ENCODE measurements at places on chromosomes 12 and 14.

DNA sequence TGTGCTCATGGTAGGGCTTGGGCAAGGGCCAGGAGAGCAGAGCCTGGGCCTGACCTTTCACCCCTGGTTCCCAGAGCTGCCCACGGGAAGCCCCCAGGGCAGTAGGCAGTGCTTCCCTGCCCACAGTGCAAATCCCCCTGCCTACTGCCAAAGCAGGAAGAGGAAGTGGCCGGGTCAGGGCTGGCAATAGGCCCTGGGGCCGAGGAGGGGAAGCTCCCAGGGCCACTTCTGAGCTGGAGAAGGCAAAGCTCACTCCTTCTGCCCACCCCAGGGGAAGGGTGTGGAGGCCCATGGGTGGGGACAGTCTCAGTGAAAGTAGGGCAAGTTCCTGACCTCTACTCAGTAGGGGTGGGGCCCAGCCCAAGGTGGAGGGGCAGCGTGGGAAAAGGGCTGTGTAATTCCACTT, 5.4 kb upstream of the NR4A1 start:
- no peak for DNase-seq

DNA sequence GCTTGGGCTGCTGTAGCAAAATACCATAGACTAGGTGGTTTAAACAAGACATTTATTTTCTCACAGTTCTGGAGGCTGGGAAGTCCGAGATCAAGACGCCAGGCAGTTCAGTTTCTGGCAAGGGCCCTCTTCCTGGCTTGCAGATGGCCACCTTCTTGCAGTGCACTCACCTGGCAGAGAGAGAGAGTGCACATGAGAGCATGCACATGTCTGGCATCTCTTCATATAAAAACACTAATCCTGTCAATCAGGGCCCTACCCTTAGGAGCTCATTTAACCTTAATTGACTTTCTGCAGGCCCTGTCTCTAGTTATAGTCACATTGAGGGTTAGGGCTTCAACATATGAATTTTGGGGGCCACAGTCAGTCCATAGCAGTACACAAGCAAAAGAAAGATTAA, 12.4 kb upstream of the EVL start:
- DNase-seq: no peak

DNA sequence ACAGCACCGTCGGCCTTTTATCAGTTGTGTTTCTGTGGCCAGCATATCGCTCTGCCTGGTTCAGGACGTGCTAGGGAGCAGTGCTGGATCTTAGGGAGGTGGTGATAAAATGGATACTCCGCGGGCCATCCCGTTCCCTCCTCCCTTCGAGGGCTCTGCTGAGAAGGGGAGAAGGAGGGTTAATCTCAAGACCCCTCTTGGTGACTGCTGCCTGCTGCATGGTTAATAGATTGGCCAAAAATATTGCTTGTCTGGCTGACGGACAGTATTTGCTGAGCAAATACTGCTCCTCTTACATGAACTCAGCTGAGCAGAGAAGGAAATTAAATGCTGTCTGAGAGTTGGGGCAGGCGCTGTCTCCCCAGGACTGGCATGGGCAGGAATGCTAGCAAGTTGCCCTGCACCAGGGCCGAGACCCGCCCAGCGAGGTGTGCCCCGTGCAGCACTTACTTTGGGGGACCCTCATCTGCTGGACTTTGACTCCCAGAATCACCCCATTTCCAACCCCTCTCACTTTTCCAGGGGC, 1.2 kb downstream of the FBRSL1 start:
- no peak for DNase-seq

DNA sequence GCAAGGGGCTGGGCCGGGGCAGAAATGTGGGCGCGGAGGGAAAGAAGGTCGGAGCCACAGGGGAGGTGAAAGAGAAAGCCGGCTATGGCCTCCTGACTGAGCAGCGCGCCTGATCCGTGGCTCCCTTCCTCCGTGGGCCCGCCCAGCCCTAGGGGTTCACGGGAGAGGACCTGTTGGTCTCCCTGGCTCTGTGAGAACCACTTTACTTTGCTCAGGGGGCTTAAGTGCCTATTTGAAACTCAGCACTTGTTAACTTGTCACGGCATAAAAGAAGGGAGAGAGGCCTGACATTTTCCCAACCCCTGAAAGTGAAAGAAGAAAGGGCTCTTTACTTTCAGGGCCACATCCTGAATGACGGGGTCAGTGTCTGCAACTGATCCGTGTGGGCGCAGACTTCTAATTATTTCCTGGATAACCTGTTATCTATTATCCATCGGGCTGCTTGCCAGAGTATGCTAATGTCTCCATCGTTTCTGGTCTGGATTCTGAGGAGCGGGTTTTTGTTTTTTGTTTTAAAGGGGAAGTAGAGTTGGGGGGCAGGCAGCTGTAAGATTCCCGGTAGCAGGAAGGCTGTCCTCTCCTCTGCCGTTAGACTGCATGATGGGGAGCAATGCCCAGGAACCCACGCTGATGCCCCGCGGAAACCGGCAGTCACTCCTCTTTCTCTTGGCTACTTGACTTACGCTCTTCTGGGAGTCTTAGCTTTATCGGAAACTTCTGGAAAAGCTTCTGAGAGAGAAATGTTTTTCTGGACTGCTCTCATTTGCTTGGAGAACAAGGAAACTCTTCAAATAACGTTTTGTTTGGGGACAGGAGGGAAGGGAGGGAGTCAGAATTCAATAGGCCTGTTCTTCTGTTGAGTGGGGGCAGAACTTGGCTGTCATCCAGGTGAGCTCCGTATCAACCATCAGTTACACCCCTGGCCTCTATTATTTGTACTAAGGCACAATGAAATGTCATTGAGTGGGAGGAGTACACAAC, 127.7 kb upstream of the MAX start:
- DNase-seq: peak; percentile 10

DNA sequence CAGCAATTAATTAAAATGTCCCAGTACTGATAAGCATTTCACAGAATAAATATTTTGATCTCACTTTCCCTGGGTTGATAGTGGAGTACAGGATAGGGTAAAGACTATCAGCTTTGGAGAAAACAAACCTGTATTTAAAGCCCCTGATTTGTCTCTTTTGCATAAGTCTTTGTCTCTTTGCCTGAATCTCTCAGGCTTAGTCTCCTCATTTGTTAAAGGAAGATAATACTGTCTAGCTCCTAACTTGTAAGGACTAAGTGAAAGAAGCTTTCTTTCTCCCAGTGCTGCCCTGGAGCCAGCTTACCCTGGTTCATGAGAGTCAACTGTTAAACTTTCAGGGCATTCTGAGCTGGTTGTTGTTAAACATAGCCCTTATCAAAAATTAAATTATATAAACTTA, 5.5 kb upstream of the NR1H4 start:
- DNase-seq: no peak

GRCh38 chr14:100841066-100841760, 15.3 kb downstream of the MEG3 start:
- DNase-seq: no peak

DNA sequence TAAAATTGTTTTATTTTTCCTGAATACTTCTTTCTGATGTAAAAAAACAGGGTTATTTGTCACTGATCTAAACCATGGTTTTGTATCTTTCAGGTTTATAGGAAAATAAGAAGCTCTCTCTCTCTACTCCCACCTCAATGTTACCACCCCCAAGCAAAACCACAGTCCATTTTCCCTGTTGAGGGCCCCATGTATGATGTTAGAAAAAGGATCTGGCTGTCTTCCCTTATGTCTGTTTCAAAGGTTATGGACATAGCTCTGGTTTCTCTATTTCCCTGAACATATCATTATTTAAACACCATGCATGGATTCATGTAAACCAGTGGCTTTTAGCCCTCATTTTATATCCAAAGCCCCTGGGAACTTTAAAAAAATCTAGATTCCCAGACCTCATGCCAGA, 649.0 kb upstream of the TBX3 start:
- no peak for DNase-seq

- no peak for DNase-seq
Observed at GRCh38 chr12:58583940-58584339, 336.4 kb downstream of the LRIG3 start.

DNA sequence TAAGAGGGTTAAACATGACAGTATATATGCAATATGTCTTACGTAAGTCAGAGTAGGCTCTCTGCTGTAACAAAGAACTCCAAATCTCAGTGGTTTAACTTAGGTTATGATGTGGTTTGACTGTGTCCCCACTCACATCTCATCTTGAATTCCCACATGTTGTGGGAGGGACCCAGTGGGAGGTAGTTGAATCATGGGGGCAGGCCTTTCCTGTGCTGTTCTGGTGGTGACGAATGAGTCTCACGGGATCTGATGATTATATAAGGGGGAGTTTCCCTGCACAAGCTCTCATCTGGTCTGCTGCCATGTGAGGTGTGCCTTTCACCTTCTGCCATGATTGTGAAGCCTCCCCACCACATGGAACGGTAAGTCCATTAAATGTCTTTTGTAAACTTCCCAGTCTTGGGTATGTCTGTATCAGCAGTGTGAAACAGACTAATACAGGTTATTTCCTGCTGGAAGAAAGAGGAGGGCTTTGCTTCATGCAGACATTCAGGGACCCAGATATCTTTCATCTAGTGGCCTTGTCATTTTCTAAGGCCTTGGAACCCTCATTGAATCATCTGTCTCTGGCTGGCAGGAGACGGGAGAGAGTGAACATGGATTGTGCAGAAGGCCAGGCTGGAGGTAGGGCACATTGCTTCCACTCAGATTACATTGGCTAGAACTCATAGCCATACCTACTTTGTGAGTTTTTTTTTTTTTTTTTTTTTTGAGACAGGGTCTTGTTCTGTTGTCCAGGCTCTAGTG, 96.1 kb downstream of the CRADD start:
- DNase-seq: no peak

GRCh38 chr14:71231521-71232393, 324.5 kb downstream of the PCNX1 start:
- DNase-seq: no peak

DNA sequence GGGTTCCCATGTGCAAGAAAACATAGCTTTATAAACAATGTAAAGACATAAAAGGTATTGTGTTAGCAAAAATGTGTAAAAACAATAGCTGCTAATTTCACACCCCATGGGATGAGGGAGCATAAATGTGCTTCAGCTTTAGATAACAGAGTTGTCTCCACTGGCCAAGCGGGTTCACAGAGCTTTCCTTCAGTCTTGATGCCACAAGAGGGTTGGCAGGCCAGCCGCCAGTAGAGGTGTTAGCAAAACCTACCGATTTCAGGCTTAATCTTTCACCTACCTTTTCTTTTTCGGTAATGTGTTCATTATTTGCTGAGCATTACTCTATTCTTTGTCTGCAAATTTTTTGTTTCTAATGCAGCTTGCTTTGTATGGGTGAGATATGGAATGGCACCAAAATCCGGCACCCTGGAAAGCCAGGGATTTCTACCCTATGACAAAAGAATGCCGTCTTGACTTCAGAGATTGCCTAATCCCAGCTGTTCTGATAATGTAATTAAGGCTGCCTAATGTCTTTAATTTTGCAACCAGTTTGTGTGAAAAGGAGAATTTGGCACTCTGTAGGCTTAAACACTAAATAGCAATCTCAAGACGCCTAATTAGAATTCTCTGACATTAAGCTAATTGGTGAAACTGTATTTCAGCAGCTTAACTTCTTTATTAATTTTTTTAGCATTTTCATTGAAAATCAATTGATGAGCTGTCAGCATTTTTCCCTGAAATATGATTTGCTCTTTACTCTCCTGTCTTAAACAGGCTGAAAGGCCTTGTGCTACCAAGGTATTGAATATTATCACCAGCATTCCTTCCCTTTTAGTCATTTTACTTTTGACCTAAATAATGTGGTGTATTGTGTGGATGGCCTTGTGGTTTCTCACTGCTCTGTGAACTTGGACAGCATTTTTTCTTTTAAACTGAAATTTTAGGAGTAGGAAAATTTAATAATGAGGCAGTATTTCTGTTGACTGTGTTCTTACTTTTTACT, 60.7 kb downstream of the POLR3B start:
- no peak for DNase-seq

- DNase-seq: peak; percentile 85
Observed at GRCh38 chr12:1939801-1940607, 21.6 kb upstream of the CACNA2D4 start.

GRCh38 chr14:79028281-79028680, 858.1 kb downstream of the NRXN3 start:
- DNase-seq: no peak

GRCh38 chr12:52608826-52609630, 7.8 kb upstream of the KRT72 start:
- DNase-seq: no peak

GRCh38 chr12:2294651-2295475, 242.1 kb downstream of the CACNA1C start:
- DNase-seq: no peak

GRCh38 chr14:103070971-103071542, 13.0 kb upstream of the LBHD2 start:
- no peak for DNase-seq

DNA sequence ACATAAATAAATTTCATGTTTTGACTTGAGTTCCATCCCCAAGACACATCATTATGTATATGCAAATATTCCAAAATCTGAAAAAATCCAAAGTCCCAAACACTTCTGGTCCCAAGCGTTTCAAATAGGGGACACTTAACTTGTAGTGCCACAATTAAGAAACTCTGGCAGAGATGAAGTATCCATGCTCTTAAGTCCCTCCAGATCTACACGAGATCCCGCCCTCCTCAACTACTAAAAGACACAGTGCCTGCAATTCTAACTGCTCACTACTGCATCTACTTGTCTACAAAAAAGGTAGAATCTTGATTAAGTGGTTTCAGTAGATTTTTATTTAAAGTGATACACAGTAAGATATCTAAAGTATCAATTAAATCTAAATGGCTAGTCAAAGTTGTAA, 97.0 kb downstream of the MED13L start:
- no peak for DNase-seq

DNA sequence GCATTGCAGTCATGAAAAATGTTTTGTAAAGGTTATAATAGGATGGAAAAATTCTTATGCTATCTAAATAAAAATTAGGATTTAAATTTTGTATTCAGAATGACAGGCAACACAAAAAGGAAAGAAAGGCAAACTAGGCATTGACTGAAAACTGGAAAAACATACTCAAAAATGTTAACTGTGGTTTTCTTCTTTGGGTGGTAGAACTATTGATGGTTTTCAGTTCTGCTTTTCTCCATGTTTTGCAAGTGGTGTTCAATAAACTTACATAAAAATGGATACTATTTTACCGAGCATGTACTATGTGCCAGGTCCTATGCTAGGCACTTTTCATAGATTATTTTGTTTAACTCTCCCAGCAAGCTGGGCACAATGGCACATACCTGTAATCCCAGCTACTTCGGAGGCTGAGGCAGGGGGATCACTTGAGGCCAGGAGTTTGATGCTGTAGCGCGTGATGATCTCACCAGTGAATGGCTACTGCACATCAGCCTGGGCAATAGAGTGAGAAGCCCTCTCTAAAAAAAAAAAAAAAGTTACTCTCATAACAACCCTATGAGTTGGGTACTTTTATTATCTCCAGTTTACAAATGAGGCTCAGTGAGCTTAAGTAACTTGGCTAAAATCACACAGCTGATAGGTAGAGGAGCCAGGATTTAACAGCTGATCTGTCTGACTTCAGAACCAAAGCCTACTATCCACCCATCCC, 26.3 kb upstream of the TCP11L2 start:
- DNase-seq: no peak

- DNase-seq: peak; percentile 20
Observed at GRCh38 chr14:90427848-90428426, 31.1 kb downstream of the CALM1 start.

All from endothelial cell (in vitro differentiated cells).